Tongue (tissue), 3 donors: ENCODE measurements at places on chromosomes 2 and 18. TPM values are rescaled to one million over a fixed set of nuclear protein-coding genes. Genes with fewer than 3 reads are reported as not detected.

The DCDC2C gene
- total RNA-seq: not detected

The SULT1C3 gene
- total RNA-seq: not detected

The IL37 gene
- not detected for total RNA-seq

The NAT8 gene
- total RNA-seq: not detected

The RAB6C gene
- total RNA-seq: 0.10 TPM

The SERPINB10 gene
- 7.0 TPM for total RNA-seq

The PDCD1 gene
- total RNA-seq: not detected

The TBR1 gene
- total RNA-seq: not detected

The KCNS3 gene
- total RNA-seq: 46.3 TPM

The ST8SIA5 gene
- total RNA-seq: 9.0 TPM

The TCF23 gene
- not detected for total RNA-seq

The TOGARAM2 gene
- 0.82 TPM for total RNA-seq

The MAP3K19 gene
- total RNA-seq: 0.21 TPM
